Esophagus squamous epithelium (tissue), 5 donors: ENCODE measurements at places on chromosomes 5 and 9.

- DNase-seq, result no peak
These were observed 24.4 kb upstream of the AKNA start for GRCh38 chr9:114412048-114412683.

GRCh38 chr5:4221048-4221447 is 625.4 kb downstream of the IRX1 start:
- no peak for DNase-seq

GRCh38 chr5:168382421-168382820 is 91.0 kb downstream of the WWC1 start:
- DNase-seq, result no peak

DNA sequence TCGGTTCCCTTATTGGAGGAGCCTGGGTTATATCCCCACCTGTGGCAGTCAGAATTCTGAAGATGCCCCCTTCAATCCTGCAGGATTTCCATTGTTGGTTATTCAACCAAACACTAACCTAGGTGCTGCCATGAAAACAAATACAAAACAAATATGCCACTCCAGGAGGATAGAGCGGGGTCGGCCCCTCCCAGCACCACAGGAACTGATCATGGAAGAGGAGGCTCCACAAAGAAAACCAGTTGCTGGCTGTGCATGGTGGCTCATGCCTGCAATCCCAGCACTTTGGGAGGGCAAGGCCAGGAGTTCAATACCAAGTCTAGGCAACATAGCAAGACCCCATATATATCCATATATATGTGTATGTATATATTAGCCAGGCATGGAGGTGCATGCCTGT is 13.2 kb upstream of the ADGRD2 start:
- DNase-seq, result no peak

DNA sequence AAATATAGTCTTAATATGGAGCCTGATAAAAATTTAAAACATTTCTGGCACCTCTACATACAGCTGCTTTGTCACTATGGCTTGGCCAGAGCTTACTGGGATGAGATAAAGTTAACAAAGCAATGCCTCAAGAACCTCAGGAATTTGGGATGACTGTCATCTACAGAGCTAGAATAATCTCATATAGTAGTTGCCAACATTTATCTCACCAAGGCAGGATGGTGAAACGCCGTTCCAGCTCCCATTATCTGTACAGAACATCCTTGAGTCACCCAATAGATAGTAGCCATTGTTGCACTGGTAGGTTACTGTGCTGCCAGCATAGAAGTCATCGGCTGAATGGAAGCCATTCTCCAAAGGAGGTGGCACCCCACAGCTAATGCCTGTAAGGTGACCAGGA is 94.6 kb upstream of the TXNDC8 start:
- no peak for DNase-seq

- DNase-seq, result no peak
These were observed 1026.3 kb downstream of the CDH12 start for GRCh38 chr5:21826884-21827283.

DNA sequence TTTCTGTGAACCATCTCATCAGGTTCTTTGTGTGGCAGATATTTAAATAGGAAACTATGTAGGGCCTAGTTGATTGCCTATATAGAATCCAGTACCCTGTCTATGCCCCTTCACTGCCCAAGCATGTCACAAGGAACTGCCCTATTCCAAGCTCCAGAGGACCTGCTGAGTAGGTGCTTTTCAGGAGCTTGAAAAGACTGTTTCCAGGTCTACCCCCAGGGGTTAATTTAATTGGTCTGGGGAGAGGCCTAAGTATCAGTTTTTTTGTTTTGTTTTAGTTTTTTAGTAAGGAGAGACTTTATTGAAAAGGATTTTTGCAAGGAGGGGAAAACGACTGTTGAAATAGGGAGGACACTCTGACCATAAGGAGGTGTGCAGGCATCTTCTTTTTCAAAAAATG is 43.3 kb downstream of the EXOSC2 start:
- DNase-seq, result no peak

DNA sequence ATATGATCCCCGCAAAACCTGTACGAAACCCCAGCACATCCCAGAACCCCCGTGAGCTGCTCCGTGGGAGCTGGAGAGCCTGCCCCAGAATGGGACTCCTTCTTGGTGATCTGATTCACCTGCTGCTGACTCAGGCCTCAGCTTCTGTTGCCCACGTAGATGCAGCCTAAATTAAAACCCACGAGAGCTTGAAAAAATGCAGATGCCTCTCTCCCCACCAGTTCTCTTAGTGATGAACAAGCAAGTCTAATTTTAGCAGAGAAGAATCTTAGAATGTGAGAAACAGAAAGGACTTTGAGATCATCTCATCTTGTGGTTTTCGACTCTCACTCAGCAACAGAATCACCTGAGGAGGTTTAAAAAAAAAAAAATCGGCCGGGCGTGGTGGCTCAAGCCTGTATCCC is 57.6 kb downstream of the TMOD1 start:
- no peak for DNase-seq

- DNase-seq, result no peak
These were observed 3.1 kb downstream of the TMOD1 start for GRCh38 chr9:97504381-97505216.

- DNase-seq, result no peak
These were observed 20.8 kb downstream of the FGD3 start for GRCh38 chr9:92968081-92968480.

GRCh38 chr9:137157618-137158415 is 12.0 kb downstream of the LRRC26 start:
- DNase-seq, result no peak

DNA sequence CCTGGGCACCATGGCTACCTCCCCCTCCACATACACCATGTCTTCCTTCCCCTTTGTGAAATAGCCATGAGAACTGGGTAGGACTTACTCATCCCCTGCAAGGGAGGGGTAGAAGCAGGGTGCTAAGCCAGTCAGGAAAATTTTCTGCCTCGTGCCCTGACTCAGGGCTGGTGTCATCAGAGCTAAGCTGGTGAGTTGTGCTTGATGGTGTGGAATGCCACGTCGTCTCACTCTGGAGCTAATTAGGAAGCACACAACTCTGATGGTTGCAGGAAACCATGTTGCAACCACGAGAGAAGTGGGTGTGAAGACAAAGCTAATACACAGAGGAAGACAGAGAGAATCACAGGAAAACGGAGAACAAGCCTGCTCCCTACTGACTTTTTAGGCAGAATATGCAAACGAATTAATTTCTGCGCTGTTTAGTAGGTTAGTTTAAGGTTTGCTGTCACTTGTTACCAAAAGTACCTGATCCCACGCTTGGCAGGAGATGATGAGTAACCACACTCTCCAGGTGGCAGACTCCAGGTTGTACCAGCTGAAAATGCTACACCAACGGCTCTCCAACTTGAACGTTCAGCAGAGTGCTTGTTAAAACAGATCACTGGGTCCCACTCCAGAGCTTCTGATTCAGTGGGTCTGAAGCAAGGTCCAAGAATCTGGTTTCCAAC is 54.5 kb downstream of the STK10 start:
- DNase-seq, result no peak

- no peak for DNase-seq
These were observed 200.1 kb downstream of the GAPVD1 start for GRCh38 chr9:125461636-125462190.

GRCh38 chr9:122228568-122229484 is at the start of gene LHX6:
LHX6 (minus strand) TSS chr9:122228957; CDS start chr9:122228740, 217 bp downstream.
- DNase-seq, result no peak

- no peak for DNase-seq
These were observed 189.5 kb downstream of the SEC61B start for GRCh38 chr9:99411479-99412115.

- no peak for DNase-seq
These were observed 68.6 kb upstream of the IL17B start for GRCh38 chr5:149447373-149448367.

DNA sequence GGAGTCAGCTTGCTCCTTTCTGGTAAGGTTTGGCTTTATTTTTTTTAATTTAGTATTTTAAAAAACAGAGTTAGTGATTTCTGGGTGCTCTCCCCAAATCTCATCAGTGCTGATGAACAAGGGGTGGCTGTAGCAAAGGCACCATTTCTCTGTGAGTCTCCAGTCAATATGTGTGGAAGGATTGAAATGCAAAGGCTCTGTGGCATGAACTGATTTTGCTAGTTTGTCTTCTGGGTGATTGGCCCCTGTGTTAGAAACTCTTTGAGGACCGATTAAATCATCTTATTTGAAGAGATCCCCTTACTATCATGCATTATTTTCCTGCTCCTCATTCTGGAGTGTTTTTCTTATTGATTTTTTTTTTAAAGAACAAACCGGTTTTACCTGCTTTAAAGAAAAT is 596 bp downstream of the TEK start:
- no peak for DNase-seq

GRCh38 chr5:105504-106070 is 13.6 kb downstream of the PLEKHG4B start:
- DNase-seq, result no peak

GRCh38 chr5:96671441-96671840 is 9.3 kb downstream of the CAST start:
- DNase-seq, result no peak

- DNase-seq, result no peak
These were observed 17.5 kb upstream of the PPARGC1B start for GRCh38 chr5:149712439-149713147.

DNA sequence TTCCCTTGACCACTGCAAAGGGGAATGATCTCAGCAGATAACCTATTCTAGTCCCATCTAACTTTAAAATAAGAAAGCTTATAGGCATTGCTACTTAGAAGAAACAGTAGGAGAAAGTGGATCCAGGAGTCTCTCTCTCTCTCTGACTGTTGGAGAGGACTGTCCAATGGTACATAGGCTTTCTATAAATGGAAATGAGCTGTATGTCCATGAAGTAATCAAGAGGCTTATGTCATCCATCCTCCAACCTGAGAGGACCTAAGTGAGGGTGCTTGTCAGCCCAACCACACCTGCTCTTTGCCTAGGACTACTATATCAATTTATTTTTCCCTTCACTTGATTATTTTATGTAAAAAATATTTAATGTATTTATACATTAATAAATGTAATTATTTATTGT is 172.3 kb downstream of the PAPPA start:
- no peak for DNase-seq

DNA sequence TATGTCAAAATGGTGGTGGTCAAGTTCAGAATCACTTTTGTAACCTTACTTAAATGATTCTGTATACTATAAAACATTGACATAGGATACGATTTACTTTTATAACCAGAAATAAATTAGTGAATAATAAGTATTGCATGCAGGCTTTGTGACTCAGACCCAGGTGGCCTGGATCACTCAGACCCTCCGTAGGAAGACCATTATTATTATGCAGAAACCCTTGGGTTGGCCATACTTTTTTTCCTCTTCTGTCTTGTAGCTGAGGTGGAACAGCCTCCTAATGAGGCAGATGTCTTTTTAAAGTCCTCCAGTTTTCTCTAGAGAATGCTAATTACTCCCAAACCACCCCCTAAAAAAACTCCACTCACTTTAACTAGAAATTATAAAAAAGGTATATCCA is 121.9 kb downstream of the LPAR1 start:
- no peak for DNase-seq

DNA sequence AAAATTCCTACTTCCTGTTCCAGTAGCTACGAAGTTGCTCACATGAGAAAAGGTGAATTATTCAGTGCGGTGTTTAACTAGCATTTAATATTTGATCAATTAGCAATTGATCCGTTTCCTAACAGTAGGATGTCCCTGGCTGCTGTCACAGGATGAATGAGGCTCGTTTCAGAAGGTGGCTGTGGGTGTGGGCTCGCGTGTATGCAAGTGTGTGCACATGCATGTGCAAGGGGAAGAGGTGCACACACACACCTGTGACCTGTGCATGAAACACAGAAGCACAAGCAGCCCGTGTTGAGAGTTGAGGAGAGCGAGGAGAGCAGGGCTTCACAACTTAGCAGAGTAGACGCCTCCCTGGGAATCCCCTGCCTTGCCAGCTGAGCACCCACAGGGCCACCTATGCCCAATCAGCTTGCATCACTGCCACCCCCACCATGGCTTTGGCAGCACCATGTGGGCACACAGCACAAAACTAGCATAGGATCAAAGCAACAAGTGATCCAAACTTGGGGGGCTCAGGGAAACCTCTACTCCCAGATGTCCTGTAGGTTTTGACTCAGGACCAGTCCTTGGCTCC is 107.2 kb downstream of the C5orf15 start:
- no peak for DNase-seq

DNA sequence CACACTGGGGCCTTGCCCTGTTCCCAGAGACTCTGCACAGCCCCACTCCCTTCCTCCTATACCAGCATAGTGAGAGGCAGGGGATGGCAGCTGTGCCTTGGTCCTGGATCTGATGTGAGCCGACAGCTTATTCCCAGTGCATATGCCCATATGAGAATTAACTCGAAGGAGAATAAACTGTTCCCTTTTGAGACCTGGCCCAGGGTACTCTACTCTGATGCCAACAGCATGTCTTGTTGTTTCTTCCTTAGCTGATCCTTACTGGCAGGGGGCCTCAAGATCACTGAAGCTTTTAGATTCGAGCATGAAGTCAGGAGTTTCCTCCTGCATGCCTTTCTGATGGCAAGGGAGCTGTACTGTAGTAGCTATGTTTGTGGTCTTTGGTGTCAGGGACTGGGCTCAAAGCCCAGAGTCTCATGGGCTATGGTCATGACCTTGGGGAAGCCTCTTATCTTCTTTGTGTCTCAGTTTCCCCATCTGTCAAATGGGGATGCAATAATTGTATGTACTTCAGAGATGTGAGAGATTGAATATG is 57.1 kb downstream of the DOCK2 start:
- DNase-seq, result no peak

GRCh38 chr9:87599901-87600610 is 102.4 kb downstream of the DAPK1 start:
- DNase-seq, result no peak

GRCh38 chr5:96173366-96173765 is 211.7 kb upstream of the ELL2 start:
- DNase-seq, result no peak

- DNase-seq, result no peak
These were observed 144.5 kb upstream of the ABCA1 start for GRCh38 chr9:105072476-105072875.

DNA sequence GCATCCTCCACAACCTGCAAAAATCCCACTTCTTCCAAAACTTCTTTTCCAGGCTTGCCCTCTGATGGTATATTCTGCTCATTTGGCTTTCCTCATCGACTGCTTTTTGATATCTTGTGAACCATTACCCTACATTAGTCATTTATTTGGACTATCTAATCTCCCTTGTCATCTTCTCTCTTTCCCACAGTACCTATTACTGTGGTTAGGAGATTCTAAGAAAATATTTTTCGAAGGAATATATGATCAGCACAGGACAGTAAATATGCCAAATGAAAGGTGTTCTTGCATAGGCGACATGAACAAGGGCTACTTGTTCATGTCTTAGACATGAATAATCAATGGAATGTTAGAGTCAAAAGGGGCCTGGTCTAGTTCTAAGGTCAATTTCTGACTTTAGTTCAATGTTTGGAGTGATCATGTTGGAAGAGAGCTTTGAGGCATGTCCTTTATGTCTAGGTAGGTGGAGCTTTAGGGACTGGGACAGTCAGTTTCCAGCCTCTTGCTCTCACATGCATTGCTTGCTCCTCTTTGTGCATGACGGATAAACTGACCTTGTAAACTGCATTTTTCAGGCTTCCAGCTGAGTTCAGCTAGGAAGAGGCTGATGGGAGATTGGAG is 243.4 kb upstream of the RPS23 start:
- DNase-seq, result no peak

- DNase-seq, result no peak
These were observed 327.1 kb upstream of the NUDT12 start for GRCh38 chr5:103889500-103890209.
